Neural crest cell (in vitro differentiated cells): ENCODE measurements at places on chromosomes 1 and 21. TPM values are rescaled to one million over a fixed set of nuclear protein-coding genes. Genes with fewer than 3 reads are reported as not detected.
A peak's percentile ranks its signal among the peaks of the same experiment; 100 is the strongest.

DNA sequence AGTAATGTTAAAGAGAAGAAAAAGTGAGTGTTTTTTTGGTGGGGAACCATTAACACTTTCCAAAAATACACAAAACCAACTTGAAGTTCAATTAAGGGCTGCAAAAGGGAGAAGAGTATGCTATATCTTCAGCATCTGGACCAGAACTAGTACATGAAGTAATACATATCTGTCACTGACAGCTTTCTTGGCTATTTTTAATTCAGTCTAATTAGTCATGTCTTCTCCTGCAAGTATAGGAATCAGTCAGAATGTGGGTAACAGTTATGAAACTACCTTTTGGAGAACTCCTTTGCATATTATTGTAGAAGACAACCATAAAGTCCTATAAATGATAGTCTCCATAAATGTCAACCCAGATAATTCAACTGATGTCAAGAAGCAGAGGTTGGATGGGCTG, 901.2 kb downstream of the TTLL7 start:
- no peaks in the 10 kb centered on the region for H3K27me3 ChIP-seq
- no peak for DNase-seq
- H3K27ac ChIP-seq, result no peak overlapping the region
- H3K4me3 ChIP-seq, result no peak overlapping the region

Gene FCER1A
- total RNA-seq, result not detected in 2 replicates

Gene TLCD4
- total RNA-seq, result 0.89 and 1.2 TPM in 2 replicates

DNA sequence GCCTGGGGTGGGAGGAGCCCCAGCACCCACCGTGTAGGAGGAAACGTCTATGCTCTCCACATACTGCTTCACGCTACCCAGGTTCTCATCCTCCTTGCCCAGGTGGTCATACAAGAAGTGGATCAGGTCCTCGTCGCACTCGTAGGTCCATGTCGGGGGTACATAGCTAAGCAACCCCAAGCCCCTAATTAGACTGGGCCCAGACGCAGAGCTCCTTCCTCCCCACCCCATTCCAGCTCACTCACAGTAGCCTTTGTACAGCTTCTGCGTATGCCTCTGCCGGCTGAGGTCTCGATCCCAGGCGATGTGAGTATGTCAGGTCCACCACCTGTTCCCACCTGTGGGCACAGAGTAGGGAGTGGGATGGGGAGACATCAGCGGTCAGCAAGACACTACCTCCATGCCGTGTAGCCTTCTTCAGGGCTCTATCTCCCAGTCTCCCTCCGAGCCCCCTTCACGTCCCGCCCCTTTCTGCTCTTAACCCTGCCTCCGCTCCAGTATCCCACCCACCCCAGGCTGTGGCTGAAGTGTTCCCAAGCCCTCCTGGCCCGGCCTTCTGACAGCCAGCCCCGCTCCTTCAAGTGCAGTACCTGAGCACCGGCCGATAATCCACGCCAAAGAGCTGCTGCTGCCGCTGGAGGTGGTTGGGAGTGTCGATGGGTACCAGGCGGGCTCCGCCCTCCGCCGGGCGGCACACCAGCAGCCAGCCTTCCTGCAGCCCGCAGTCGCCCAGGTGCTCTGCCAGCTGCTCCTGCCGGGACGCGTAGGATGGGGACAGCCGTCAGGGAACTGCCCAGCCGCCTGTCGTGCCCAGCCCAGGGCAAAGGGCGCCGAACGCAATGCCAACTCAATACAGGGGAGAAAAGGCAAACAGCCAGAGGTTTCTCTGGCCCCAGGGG, 919 bp downstream of the HECTD3 start:
- no peak for DNase-seq
- no peaks in the 10 kb centered on the region for H3K36me3 ChIP-seq
- peak overlapping the region; percentile 90 for H3K4me3 ChIP-seq
- no peak overlapping the region for H3K27ac ChIP-seq
- H3K4me1 ChIP-seq, result peaks cover 37% of the 10 kb centered on the region

Gene GPA33
- not detected in 2 replicates for total RNA-seq

GRCh38 chr1:92314024-92314423, 15.2 kb downstream of the RPAP2 start:
- no peaks in the 10 kb centered on the region for H3K27me3 ChIP-seq
- H3K4me1 ChIP-seq, result no peaks in the 10 kb centered on the region
- peaks cover 11% of the 10 kb centered on the region for H3K36me3 ChIP-seq
- no peak for DNase-seq
- H3K4me3 ChIP-seq, result no peak overlapping the region
- H3K27ac ChIP-seq, result no peak overlapping the region

Gene ESRRG
- total RNA-seq, result 1.5 TPM in 2 replicates

Gene TMEM9
- total RNA-seq, result 78.1 and 89.4 TPM in 2 replicates

Gene ARHGAP30
- total RNA-seq, result not detected in 2 replicates

DNA sequence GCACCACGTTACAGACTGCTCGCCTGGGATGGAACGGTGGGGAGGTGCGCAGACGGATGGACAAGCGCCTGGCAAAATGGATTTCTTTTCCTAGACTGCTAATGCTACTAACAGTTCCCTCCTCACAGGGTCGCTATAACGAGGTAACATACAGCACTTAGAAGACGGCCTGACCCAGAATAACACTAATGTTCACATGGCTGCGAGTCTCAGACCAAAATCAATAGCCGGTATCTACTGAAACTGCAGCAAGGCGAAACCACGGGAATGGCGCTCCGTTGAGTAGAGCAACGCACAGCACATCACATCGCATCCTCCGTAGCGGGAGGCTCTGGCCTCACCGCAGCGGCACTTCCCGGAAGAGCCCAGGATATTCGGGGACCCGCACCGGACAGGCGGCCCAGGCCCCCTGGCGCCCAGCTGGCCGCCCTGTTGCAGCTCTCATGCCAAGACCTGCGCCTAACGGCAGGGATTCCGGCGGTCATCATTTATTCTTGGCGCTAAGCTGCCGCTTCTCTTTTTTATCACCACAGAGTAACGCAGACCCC, 46.6 kb downstream of the VPS26C start:
- peaks cover 45% of the 10 kb centered on the region for H3K36me3 ChIP-seq
- no peaks in the 10 kb centered on the region for H3K27me3 ChIP-seq
- H3K27ac ChIP-seq, result no peak overlapping the region
- H3K4me1 ChIP-seq, result peaks cover 5% of the 10 kb centered on the region

DNA sequence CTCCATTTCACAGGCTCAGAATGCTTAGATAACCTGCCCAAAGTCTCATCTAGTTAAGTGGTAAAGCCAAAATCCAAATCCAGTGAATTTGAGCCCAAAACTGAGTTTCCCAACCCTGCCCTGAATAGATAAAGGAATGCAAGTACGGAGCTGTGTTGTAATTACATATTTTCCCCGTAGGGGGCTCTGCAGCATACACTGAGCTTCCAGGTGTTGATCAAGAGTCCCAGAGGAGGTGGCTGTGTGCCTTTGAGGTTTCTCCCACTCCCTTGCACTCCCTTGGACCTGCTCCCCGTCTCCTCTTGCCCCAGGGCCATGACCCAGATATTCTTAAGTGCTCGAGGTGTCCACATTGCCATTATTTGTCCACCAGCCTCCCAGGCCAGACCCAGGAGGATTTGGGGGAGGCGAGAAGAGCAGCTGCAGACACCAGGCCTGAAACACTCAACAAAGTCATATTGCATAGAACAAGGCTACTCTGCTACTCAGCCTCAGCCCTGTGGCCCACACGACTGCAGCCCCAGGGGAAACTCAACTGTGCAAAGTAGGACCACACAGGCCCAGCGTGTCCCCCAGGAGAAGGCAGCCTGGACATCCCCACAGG, 18.4 kb upstream of the LY9 start:
- DNase-seq, result peak; percentile 4

Gene BSND
- total RNA-seq, result not detected in 2 replicates

- peaks cover 48% of the 10 kb centered on the region for H3K4me1 ChIP-seq
- peaks cover 25% of the 10 kb centered on the region for H3K27me3 ChIP-seq
- peak overlapping the region; percentile 99 for H3K4me3 ChIP-seq
- H3K36me3 ChIP-seq, result peaks cover 11% of the 10 kb centered on the region
Measured at GRCh38 chr1:228457017-228457395, 30.2 kb upstream of the RNF187 start.

Gene USH2A
- total RNA-seq, result 0.11 and 0.14 TPM in 2 replicates

Gene GORAB
- 10.5 and 14.2 TPM in 2 replicates for total RNA-seq

DNA sequence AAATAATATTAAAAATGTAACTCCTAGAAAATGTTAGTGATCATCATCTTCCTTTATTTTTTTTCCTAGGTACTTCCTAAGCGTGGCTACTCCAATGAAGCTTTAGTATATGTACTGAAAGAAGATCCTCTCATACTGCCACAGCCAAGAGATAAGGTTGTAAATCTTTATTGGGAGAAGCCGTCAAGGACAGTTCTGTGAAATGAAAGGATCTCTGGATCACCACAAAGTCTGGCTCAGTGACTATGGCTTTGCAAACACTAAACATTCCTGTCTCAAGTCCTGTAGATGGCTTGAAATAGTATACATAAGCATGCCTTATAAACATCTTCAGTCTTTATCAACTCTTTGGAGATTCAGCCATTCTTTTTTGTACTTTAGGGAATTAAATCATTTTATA, 61.2 kb upstream of the DPH5 start:
- H3K36me3 ChIP-seq, result peaks cover 2% of the 10 kb centered on the region
- H3K4me1 ChIP-seq, result peaks cover 8% of the 10 kb centered on the region
- H3K4me3 ChIP-seq, result no peak overlapping the region
- no peak overlapping the region for H3K27ac ChIP-seq
- no peaks in the 10 kb centered on the region for H3K27me3 ChIP-seq

DNA sequence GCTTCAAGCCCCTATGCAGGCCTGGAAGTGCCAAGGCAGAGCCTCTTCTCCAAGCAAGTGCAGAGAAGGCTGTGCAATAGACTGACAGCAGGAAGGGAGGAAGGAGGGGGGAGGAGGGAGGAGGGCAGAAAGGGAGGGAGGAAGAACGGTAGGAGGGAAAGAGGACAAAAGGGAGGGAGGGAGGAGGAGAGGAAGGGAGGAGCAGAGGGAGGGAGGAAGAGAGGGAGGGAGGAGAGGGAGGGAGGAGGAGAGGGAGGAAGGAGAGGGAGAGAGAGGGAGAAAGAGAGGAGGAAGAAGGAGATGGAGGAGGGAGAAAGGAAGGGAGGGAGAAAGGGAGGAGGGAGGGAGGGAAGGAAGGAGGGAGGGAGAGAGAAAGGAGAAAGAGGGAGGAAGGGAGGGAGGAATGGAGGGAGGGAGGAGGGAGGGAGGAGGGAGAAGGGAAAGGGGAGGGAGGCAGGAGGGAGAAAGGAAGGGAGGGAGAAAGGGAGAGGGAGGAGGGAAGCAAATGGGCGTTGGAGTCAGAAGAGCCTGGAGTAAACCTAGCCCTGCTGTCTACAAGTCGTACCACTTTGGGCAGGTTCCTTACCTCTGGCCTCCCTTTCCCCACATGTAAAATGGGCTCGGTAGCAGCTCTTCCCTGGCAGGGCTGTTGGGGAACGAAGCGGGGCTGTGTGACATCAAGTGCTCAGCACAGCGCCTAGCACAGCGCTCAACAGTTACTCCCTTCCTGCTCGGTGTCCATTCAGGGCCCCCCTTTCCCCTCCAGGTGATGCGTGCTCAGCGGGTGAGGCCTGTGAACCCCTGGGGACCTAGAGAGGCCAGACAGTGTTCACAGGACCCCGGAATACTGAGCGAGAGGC, 244.6 kb downstream of the NPHP4 start:
- peaks cover 44% of the 10 kb centered on the region for H3K4me1 ChIP-seq
- H3K36me3 ChIP-seq, result no peaks in the 10 kb centered on the region
- DNase-seq, result no peak
- H3K4me3 ChIP-seq, result no peak overlapping the region
- H3K27me3 ChIP-seq, result no peaks in the 10 kb centered on the region

DNA sequence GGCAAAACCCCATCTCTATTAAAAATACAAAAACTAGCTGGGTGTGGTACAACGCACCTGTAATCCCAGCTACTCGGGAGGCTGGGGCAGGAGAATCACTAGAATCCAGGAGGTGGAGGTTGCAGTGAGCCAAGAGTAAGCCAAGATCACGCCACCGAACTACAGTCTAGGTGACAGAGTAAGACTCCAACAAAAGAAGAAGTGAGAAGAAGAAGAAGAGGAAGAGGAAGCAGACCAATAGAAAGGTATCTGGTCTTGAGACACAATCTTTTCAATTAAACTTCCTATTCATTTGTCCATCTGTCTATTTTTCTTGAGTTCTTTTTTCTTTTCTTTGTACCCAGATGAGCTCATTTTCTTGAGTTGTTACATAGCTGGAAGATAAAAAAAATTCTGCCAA, 55.7 kb upstream of the ACADM start:
- no peaks in the 10 kb centered on the region for H3K27me3 ChIP-seq
- H3K4me1 ChIP-seq, result peaks cover 13% of the 10 kb centered on the region
- H3K4me3 ChIP-seq, result no peak overlapping the region
- DNase-seq, result no peak

DNA sequence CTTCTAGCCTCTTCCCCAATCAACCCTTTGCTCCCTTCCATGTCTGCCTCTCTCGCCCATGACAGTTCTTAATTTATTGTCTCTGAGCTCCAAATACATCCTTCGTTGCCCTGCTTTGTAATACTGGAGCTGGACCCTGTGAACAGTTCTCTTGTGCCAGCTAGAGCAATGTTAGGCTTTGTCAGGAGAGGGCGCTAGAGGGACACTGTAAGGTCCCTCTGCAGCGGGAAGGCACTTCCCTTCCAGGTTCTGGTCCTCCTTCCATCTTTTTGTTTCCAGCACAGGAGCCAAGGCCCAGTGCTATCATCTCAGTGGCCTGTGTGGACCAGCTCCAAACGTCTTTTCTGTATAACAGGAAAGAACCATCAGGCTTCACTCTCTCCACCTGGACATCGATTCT, 95.9 kb downstream of the PTPRU start:
- H3K4me3 ChIP-seq, result no peak overlapping the region
- H3K36me3 ChIP-seq, result no peaks in the 10 kb centered on the region

- peaks cover 17% of the 10 kb centered on the region for H3K4me1 ChIP-seq
- H3K4me3 ChIP-seq, result no peak overlapping the region
- no peak for DNase-seq
- peaks cover 7% of the 10 kb centered on the region for H3K27me3 ChIP-seq
Measured at GRCh38 chr1:175168782-175169181, 23.8 kb downstream of the KIAA0040 start.

Gene GBP1
- not detected in 2 replicates for total RNA-seq

- no peaks in the 10 kb centered on the region for H3K27me3 ChIP-seq
- H3K4me3 ChIP-seq, result no peak overlapping the region
- no peaks in the 10 kb centered on the region for H3K4me1 ChIP-seq
- H3K27ac ChIP-seq, result no peak overlapping the region
- H3K36me3 ChIP-seq, result no peaks in the 10 kb centered on the region
Measured at GRCh38 chr1:185626344-185626743, 107.8 kb upstream of the HMCN1 start.

- DNase-seq, result no peak
- no peak overlapping the region for H3K27ac ChIP-seq
- H3K27me3 ChIP-seq, result no peaks in the 10 kb centered on the region
Measured at GRCh38 chr1:100875228-100875627, 19.4 kb downstream of the EXTL2 start.

DNA sequence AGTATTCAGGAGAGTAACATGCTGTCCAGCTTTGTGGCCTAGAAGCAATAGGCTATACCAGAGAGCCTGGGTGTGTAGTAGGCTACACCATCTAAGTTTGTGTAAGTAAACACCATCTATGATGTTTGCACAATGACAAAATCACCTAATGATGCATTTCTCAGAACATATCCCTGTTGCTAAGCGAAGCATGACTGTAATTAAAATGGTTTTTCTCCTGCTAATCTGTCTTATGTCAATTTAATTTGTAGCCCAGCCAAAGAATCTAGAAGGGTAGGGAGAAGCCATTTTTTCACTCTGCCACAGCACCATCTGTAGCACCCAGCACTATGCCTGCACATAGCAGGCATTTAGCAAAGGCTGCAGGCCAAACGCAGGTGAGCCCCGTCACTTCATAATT, 2.0 kb upstream of the TTC24 start:
- H3K27me3 ChIP-seq, result peaks cover 9% of the 10 kb centered on the region
- peaks cover 17% of the 10 kb centered on the region for H3K4me1 ChIP-seq
- peak overlapping the region; percentile 5 for H3K27ac ChIP-seq
- DNase-seq, result no peak
